ENCODE measurements at places on chromosomes 7 and 10.

GRCh38 chr7:77563275-77563674 lies 26.2 kb downstream of the PTPN12 start:
- no peak for DNase-seq

- DNase-seq: no peak
Measured at GRCh38 chr7:99806839-99807478, 20.9 kb upstream of the CYP3A43 start.

DNA sequence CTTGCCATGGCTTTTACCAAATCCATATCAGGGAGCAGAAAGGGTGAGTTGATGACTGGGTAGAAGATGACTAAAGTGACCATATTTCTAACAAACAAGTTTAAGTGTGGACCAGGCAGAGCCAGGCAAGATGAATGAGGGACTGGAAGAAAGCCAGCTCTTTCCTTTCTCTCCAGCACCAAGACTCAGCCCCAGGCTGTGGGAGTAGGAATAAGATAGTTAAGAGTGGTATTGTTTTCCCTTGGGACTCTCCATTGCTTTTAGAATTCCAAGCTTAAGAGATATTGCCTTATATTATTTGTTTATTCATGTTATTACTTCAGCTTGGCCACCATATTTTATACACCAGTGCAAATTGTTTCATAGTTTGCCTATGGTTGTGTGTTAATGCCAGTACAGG lies 28.8 kb upstream of the TSPAN33 start:
- no peak for DNase-seq

GRCh38 chr7:57339198-57339944 lies 110.6 kb upstream of the ZNF716 start:
- no peak for DNase-seq

DNA sequence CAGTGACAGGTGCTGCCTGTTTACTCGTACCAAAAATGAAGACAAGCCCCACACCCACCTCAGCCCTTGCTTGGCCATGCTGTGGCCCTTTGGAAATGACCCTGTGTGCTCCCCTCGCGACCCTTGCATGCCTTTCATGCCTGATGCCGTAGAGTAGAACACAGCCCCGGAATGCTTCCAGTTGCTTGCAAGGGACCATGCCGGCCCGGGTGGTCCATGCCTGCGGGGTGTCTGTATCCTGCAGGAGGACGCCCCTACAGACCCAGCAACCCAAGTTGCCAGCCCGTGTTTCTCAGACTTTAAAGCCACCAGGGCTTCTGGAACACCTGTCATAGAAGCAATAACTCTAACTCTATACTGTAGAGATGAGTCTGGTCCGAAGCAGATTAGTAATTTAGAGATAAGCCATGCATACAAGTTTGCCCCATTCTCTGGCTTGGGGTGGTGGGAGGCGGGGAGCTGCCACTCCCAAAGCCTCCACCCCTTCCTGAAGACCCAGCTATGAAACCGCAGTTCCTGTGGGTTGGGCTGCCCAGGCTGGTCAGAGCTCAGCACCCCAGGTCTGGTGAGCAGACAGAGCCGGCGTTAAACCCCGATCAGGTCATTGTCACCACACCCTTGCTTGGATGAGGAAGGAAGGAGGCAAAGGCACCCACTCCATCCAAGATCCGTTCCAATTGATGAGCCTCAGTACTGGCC lies 143.5 kb downstream of the ADCY1 start:
- DNase-seq: no peak

GRCh38 chr7:50962281-50962883 lies 179.7 kb upstream of the GRB10 start:
- no peak for DNase-seq

DNA sequence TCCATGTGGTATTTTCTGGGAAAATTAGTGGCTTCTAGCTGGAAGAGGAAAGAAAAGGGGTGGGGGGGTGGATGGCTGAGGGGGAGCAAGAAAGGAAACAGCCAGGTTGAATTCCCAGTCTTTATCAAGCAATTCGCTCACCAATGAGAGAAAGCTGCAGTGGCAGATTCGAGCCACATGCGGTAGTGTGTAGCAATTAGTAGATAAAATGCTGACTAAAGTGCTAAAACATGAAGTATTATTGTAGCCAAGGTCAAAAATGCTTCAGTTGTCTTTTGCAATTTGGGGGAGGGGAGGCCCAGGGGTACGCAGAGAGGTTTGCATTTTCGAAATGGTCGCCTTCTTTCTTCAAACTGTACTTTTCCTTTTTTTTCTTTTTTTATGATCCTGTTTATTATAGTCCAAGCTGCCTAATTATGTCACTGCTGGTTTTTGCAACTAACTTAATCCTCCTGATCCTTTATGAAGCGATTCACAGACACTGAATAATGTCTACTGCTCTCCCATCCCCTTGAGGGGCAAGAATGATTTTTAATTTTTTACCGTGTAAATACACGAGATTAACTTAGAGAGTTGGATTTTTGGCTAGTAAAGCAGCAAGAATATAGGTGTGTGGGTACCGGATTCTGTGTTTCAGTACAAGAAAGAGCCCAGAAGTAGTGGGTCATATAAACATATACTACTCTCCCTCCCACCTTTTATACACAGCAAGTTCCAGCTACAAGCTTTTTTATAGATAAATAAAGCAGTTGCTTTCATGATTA lies 3.6 kb upstream of the ARID5B start:
- DNase-seq: peak; percentile 67
